ENCODE measurements at places on chromosomes 3 and 15.

DNA sequence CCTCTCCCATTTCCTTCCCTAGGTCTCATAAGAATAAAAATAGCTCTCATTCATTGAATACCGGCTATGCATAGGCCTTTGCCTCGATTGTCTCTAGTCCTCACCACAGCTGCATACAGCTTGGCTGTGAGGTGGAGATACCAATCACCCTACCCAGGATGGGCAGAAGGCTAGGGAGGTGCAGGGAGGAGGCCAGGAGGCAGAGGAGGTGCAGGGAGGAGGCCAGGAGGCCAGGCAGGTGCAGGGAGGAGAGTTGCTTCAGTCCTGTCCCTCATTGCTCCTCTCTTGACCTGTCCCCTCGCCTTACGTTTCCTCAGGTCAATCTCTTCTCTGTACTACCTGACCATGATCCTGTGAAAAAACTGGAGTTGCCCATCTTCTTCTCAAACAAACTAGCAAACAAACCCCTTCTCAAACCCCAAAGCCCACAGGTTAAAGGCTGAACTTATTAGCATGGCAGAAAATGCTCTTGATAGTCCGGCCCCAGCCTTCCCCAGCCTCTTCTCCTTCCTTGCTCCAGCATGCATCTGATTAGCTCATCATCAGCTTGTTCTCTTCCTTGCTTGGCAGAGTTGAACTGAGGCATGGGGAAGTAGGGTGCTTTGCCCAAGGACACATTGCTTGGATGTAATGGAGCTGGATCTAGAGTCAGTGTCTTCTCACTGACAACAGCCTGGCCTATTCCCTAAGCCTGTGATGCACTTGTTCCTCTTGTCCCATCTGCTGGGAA, 15.8 kb downstream of the PODXL2 start:
- DNase-seq = no peak

DNA sequence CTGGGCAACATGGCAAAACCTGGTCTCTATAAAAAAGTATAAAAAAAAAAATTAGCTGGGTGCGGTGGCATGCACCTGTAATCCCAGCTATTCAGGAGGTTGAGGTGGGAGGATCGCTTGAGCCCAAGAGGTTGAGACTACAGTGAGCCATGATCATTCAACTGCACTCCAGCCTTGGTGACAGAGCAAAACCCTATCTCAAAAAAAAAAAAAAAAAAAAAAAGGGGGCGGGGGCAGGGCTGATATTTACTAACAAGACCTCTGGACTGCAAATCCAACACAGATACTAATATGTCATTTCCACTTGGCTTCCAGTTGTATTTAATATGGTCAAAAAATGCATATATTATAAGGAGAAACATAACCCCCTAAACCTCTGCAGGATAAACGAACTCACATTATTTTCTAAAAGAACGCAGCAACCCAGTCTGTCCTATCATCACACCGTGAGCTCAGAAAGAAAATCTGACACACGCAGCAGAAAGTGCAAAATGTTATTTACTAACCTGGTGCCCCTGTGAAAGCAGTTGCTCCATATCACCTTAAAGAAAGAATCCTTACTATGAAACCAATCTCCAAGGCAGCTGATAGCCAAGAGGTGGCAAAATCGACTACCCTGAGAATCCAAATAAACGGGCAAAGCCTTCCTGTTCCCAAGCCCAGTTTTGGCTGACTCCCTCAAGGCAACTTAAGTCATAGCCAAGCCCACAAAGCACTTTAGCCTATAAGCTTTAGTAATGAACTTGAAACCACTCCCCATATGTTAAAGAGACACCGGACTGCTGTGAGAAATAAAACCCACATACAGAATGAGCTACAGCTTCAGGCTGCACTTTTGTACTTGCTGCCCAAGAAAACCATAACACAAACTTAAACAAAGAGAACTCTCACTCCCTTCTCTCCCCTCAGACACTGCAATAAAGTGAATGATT, 39.3 kb downstream of the PLD1 start:
- no peak for DNase-seq

GRCh38 chr3:13715167-13715954, 164.5 kb downstream of the WNT7A start:
- DNase-seq = no peak

DNA sequence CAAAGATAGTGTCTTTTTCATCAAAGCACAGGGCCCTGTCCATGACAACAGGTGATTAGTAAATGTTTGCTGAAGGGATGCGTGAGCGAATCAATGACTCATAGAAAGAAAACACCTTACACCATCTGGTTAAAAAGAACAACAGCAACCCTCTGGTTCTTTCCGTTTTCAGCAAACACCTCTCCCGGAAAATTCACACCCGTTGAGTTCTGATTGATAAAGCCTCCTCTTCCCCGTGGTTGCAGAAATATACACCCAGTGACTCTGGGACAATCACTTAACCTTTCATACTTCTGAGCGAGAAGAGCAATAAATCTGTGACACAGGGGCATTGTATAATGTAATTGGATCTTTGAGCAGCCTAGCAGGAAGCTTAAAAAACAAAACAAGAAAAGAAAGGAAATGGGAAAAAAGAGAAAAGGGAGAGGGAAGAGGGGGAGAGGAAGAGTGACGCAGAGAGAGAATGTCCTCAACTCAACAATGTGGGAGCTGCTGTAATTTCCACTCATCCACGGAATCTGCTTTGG, 37.6 kb downstream of the ADAMTS9 start:
- no peak for DNase-seq

DNA sequence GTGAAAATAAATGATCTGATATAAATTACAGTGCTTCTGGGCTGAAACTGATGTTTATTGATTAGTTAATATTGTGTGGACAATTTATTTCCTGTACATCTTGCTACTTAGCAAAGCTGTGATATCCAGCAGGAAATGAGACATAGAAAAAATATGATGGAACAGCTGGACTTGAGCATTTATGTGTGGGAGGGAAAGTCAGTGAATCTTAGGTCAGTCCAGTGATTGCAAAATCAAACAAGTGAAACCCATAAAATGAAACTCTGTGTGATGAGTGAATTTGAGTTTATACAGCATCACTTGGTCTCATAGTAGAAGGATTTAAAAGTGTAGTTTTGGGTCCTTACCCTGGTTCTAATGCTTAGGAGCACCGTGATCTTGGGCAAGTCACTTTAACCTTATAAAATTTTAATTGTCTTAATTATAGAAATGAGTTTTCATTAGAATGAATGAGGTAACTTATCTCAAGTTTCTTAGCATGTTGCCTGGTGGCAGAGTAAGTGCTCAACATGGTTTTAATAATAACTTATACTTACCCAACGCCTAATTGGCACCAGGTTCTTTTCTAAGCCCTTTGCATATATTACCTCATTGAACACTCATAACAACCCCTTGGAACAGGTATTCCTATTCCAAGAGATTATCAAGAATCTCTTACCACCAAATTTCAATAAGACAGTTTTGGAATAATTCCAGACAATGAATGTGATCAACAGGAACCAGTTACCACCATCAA, 194.6 kb downstream of the ADAMTSL3 start:
- peak; percentile 48 for DNase-seq

- no peak for DNase-seq
These were observed 12.3 kb downstream of the ETFA start for GRCh38 chr15:76298986-76299385.

GRCh38 chr15:81924729-81925128, 121.1 kb downstream of the MEX3B start:
- no peak for DNase-seq

DNA sequence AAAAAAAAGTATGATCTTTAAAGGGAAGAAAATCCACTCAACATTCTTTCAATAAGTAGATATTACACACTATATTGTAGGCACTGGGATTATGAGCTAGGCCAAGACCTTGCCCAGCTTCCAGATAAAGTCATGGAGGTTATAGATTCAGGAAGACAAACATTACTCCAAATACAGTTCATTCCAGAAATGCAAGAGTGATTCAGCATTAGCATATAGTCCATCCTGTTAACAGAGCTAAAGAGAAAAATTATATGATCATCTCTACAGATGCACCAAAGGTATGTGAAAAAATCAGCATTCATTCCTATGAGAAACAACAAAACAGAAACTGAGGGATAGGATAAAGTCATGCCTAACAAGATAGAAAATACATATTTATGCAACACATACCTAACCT, 42.1 kb upstream of the NSMCE3 start:
- no peak for DNase-seq
